ENCODE measurements at places on chromosomes 2 and 18.
A peak's percentile ranks its signal among the peaks of the same experiment; 100 is the strongest.

DNA sequence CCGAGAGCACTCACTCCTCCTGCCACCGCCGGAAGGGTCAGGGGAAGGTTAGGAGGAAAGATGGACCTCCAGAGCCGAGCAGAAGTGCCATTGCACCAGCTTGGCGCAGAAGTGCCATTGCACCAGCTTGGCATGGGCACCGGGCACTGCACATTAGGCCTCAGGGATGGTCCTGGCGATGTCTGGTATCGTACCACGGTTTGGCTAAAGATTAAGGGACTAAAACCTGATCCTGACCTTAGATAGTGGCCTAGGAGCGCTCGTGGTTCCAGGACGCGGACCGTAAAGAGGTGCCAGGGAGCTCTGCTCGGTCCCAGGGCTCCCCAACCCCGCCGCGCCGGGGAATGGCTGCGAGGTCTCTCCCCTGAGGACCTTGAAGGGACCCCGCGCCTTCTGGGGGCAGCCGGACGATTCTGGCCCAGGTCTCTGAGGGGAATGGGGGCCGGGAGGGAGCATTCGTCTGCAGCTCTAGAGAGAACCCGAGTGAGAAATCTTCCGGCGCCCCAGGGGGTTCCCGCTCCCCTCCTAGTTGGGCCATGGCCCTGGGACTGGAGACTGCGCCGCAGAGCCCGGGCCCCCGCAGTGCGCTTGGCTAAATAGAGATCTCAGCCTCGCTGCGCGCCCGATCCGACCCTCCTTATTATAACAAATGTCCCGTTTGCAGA is 1.8 kb downstream of the PAX8 start:
- no peak for DNase-seq

- DNase-seq: no peak
Observed at GRCh38 chr2:16666449-16666801, 791 bp upstream of the CYRIA start.

- DNase-seq: peak; percentile 72
Observed at GRCh38 chr2:18987592-18988073, 370.8 kb downstream of the OSR1 start.

GRCh38 chr18:70029163-70029562 is 81.5 kb upstream of the CD226 start:
- DNase-seq: no peak

DNA sequence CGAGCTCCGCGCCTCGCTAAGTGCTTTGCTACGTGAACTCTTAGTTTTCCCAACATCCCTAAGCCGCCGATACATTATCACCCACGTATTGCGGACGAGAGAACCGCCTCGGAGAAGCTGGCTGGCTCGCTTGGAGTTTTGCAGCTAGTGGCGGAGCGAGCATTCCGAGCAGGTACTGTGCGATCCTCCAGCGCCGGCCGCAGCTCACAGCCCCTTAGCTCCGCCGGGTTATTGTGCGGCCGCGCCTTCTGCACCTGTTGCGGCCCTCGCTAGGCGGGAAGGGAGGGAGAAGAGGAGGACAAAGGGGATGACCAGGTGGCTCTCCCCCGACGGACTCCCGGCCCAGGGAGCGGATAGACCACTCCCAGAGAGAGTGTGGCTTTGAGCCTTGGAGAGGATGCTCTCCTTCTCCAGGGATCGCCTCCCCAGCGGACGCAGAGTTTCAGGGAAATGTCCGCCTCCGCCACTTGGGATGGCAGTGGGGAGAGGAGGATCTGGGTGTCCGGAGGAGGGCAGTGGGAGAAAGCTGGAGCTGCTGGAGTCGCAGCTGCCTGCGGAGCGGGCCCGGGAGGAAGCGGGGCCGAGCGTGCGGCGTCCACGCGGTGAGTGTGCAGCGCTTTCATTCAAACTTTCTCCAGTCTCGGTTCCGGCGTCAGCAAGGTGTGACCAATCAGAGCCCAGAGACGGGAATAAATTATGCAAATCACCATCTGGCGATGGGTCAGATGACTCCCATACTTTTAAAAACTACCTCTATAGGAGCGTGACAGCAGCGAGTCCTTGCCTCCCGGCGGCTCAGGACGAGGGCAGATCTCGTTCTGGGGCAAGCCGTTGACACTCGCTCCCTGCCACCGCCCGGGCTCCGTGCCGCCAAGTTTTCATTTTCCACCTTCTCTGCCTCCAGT is at the start of gene LIPG:
LIPG (plus strand) TSS at position 769 of the 905 bp plus-strand sequence. CDS start 252 bp downstream, outside the sequence.
- no peak for DNase-seq

GRCh38 chr2:17517481-17518211 is 594 bp downstream of the RAD51AP2 start:
- no peak for DNase-seq

DNA sequence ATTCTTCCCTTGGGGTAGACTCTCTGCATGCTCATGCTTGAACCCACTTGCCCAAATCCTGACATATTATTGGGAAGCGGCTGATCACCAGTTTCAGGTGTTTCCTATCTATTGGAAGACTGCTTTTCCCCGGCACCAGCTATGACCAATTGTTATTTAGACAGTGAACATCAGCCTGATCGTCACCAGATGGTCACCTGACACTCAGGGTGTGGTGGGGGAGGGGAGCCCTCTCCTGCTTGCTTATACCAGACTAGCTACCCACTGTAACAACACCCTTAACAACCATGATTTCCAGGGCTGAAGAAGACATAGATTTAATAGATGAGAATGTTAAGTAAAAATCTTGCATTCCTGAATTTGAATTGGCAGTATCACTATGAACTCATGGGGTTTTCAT is 44.3 kb downstream of the RBM43 start:
- no peak for DNase-seq

DNA sequence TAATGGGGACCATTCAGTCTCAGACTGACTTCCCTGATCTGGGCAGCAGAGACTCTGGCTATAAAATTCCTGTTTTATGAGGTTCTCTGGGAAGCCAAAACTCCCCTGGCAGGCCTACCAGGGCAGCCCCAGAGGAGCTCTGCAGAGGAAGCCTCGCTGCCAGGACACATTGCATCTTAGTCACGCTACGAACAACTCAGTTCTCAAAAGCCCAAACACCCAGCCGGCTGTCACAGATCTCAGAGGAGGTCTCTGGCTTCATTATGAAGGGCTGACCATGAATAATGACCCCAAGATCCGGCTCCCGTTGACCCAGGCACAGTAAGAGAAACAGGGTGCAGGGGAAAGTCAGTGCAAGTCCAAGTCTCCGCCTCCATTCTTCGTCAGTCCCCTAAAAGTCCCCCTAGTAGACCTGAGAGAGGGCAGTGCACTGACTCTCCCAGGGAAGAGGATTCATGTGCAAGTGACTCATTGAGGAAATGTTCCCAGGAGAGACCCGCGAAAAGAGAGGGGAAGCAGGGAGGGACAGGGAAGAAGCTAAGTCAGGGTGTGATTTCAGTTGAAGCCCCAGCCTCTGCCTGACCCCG is 212.3 kb downstream of the CYP26B1 start:
- DNase-seq: peak; percentile 80

DNA sequence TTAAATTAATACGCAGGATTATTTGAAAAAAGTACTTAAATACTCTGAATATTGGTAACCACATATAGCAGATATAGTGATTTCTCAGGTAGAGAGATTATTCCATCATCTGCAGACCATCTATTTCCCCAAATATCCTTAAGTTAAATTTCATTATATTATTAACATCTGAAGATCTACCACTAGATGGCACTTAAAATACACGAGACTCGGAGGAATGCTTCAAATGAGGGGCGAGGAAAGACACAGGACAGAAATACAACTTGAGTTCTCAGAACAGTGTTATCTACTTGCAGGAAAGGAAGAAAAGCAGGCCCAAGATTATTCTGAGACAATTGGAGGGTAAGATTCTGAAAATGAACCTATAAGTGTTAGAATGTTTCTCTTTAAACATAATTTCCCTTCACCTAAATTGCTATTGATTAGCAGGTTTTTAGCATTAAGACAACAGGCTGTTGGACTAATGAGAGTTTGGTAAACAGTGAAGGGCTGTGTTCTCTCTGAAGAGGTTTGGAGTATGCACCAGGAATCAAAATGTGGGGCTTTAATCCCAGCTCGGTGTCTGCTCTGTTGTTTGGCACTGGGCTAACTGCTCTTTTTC is 76.9 kb upstream of the GCFC2 start:
- no peak for DNase-seq

DNA sequence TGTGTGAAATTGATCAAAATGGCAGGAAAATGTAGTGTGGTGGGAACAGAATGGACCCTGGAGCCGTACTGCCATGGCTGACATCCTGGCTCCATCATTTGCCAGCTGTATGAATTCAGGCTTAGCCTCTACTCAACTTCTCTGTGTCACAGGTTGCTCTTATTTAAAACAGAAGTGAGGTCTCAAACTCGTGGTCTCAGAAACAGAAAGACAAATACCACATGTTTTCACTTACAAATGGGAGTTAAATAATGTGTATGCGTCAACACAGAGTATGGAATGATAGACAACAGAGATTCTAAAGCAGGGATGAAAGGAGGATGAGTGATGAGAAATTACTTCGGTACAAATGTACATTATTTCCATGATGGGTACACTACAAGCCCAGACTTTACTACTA is 227.4 kb downstream of the DCC start:
- no peak for DNase-seq

GRCh38 chr2:23449831-23450331 is 64.9 kb downstream of the KLHL29 start:
- no peak for DNase-seq

GRCh38 chr2:59463426-59463825 is 1090.0 kb downstream of the BCL11A start:
- no peak for DNase-seq

DNA sequence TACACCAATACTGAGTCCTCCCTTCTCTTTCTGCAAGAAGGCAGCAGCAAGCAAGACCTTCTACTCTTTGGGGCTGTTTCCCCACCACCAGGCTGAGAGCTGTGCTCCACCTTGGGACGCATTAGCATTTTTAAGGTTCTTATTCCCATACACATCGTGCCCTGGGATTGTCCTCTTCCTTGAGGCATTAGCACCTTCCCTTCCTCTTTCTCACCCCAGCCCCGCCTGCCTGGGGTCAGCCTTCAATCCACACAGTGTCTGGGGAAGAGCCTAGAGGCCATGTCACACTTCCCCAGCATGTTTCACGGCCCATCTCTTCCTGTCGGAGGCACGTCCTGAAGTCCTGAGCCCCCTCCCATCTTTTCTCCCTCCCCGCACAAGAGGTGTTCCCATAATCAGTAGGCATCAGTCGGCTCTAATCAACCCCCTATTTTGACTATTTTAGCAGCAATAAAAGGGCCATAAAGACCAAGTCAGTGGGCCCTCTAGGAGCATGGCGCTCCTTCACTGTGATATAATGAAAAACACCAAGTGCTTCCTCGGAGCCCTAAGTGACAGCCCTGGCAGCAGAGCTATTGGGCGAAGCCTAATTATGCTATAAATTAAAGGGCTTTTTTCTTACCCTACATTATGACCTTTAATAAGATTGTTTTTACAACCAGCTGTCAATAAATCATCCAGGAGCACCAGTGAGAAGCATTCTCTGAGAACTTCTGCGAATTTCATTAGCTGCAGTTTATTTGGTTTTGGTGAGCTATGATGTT is 55.0 kb upstream of the PKDCC start:
- DNase-seq: no peak

DNA sequence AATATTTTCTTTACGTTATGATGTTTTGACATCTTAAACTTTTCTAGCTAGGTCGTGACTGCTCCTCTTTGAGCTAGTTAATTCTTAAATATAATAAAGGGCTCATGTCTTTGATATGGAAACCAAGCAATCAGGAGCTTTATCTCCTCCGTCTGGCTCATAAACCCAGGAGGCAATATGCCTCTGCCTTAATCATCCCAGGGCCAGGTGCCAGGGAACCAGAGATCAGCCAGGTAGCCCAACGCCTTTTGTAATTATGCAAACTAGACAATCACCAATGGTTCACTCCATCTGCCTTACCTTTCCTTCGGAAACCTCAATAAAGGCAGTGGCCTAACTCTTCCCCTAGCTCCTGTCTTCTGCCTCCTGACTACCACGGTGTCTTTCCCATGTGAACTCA is 213.7 kb downstream of the KCNJ3 start:
- DNase-seq: no peak

GRCh38 chr18:23884681-23885375 is 129.7 kb upstream of the TTC39C start:
- no peak for DNase-seq

DNA sequence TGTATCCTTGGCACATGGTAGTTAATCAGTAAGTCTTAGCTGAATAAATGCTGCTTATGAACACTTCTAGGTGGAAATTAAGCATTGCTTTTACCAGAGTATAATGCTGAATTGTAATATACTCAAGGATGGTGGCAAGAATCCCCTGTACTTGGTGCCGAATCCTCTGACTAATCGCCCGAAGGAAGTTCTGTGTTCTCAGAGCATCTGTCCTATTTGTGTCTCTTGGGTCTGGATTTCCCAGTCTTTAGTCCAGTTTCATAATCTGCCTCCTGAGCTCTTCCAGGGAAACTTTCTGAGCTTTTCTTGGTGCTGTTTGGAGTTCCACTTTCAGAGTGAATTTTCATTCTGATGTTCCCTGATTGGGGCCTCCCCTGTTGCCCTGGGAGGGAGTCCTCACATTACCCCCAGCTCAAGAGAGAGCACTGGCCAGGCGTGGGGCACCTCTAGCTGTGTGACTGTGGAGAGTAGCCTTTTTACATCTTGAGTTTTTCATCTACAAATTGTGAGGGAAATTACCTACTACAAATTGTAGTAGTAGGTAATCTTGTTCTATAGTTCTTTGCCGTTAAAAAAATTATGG is 144.9 kb downstream of the LTBP1 start:
- no peak for DNase-seq

Data from Right ventricle myocardium inferior (tissue), 1 donor.